ENCODE measurements at places on chromosomes 7 and 10.

GRCh38 chr7:26993816-26994810, 101.7 kb downstream of the HOXA1 start:
- no peak for DNase-seq

- DNase-seq: no peak
These were observed 2.5 kb downstream of the PSAP start for GRCh38 chr10:71848325-71849275.

GRCh38 chr10:43322769-43323168, 48.7 kb upstream of the FXYD4 start:
- peak; percentile 74 for DNase-seq

GRCh38 chr7:8129318-8129659, 132.7 kb downstream of the ICA1 start:
- no peak for DNase-seq

- DNase-seq: peak; percentile 30
These were observed 54.8 kb downstream of the DAGLB start for GRCh38 chr7:6392712-6393666.

DNA sequence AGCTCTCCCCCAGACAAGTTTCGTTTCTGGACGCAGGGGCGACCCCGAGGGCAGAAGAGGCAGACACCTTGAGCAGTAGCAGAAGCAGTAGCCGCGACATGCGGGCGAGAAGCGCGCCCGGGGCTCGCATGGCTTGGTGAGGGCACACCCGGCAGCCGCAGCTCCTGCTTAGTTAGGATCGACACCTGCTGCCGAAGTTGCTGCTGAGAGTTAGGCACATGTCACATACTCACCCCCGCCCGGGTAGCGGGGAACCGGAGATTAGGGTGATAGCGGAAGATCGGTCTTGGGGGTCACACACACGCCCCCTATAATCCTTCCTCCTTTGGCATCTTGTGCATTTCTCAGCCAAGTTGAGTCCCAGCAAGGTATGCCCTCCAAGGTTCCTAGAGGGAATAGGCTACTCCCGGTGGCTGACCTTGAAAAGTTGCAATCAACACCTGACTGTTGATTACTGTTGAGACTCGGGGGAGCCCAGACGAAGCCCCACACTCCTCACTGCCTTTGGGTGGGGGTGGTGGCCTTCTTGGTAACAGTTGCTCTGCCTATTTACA, 668 bp downstream of the GPR37 start:
- DNase-seq: peak; percentile 12

GRCh38 chr10:59561477-59562121, 148.1 kb downstream of the SLC16A9 start:
- DNase-seq: no peak

- DNase-seq: no peak
These were observed 1.9 kb downstream of the DHX32 start for GRCh38 chr10:125878957-125879835.

DNA sequence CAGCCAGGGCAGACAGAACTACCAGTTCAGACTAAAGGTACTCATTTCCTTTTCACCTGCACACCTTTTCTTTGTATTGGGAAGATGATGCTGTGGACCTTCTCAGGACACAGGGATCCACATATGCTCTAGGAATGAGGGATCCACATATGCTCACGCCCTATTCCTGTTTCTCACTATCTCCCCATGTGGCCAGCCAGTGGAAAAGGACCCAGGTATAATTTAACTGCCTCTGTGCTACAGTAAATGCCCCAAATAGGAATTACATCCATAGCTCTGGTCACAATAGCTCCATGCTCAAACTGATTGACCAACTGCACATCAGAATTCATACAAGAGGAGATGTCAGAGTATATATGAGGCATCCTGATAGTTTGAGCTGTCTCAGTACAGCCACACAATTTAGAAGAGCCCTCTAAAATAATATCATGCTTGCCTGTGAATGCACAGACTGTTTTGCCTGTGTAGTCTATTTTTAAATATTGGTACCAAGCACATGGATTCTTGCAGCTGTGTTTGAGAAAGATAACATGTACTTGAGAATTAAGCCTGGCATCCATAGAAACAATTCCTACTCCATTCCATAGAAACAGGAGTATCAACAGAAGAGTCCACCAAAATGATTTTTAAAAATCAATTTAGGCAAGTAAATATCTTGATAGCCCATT, 43.7 kb downstream of the CTTNBP2 start:
- DNase-seq: no peak

DNA sequence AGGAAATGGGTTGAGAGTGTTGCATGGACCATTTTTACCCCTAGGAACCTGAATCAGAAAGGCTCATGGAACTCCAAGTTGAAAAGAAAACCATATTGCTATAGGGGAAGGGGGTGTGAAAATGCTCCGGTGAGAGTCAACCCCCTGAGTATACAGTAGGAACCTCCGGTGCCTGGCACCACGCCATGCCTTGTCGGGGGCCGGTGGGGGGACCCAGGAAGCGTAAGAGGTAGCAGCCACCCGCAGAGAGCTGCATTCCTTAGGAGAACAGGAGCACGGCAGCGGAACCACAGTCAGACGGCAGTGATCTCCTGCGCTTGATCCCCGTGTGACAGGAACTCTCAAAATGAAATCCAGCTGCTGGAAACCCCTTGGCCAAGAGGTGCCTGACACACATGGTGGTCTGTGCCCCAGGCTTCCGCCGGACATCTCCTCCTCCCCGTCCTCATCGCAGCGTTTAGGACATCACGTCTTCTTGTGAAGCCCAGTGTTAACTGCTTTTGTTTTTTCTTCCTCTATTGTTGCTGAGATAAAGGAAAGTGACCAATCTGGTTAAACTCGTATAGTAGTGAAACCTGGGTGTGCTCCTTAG, 186.8 kb downstream of the CELF2 start:
- DNase-seq: no peak

GRCh38 chr10:114024876-114025610, 18.6 kb upstream of the ADRB1 start:
- DNase-seq: no peak

GRCh38 chr10:44922021-44922420, 10.9 kb downstream of the TMEM72 start:
- no peak for DNase-seq

GRCh38 chr7:150685219-150686029, at the start of gene GIMAP2:
Gene GIMAP2 (plus strand): TSS chr7:150685706. CDS start chr7:150687060, 1,354 bp downstream.
- DNase-seq: no peak

Measured in stimulated activated CD4-positive, alpha-beta T cell treated with anti-CD3 and anti-CD28 coated beads, Interleukin-2, amount 100 ng/mL, for 48 hours (primary cell).